ENCODE measurements at places on chromosomes 16 and 17. TPM values are rescaled to one million over a fixed set of nuclear protein-coding genes. Genes with fewer than 3 reads are reported as not detected.
A peak's percentile ranks its signal among the peaks of the same experiment; 100 is the strongest.

CLEC18A gene
- 1.5 TPM for total RNA-seq

DNA sequence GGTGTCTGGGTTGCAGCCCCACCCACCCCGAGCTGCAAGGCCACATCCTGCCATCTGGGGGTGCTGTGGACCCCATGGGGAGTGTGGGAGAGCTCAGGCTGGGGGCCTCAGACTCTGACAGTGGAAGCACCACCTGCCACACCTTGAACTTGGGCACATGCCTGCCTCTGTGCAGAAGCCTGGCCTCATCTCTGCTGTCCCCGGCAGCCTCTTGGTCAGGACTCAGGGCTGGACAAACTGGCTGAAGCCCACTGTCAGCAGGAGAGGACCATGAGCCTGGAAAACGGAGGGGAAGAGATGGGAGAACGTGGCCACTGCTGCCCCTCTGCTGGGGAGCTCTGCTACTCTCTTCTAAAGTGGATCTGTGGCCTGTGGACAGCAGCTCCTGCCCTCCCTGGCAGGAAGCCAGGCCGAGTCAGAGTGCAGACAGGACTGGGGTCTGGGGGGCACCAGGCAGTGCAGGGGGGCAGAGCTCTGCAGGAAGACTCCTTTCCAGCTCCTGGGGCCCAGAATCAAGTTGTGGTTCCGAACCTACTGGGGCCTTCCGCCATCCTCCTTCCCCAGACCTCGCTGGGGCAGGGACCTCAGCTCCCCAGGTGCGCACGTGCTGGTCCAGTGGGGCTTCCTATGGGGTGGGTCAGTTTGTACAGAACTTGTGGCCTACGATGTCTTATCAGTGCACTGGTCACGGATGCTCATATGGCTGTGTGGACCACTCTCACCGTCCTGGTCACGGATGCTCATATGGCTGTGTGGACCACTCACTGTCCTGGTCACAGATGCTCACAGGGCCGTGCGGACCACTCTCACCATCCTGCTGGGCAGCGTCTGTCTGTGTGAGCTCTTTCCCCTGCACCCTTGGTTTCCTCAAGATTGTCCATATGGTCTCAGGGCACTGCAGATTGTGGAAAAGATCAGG is 207.7 kb downstream of the LAT start:
- no peaks in the 10 kb centered on the region for H3K36me3 ChIP-seq
- no peaks in the 10 kb centered on the region for H3K4me1 ChIP-seq
- no peaks in the 10 kb centered on the region for H3K27me3 ChIP-seq
- no peak overlapping the region for H3K4me3 ChIP-seq
- H3K27ac ChIP-seq = no peak overlapping the region

DNA sequence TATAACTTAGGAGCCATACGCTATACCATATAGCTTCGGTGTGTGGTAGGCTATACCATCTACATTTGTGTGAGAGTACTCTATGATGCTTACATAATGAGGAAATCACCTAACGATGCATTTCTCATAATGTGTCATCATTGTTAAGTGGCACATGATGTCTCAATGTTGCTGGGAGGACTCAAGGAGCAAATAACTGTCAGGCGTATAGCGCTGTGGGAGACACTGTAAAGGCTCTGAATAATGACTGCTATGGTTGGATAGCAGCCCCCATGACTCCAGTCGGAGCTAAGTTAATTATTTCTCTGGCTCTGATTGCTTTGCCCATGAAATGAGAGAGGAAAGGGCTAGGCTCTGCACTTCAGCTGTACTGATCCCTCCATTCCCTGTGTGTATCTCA is 197.2 kb downstream of the RGS9 start:
- no peaks in the 10 kb centered on the region for H3K36me3 ChIP-seq
- H3K27me3 ChIP-seq = no peaks in the 10 kb centered on the region
- H3K4me1 ChIP-seq = no peaks in the 10 kb centered on the region
- H3K4me3 ChIP-seq = no peak overlapping the region
- no peak for DNase-seq
- H3K27ac ChIP-seq = no peak overlapping the region

- H3K4me1 ChIP-seq = peaks cover 4% of the 10 kb centered on the region
- peak overlapping the region; percentile 90 for H3K27ac ChIP-seq
Observed at GRCh38 chr17:29569245-29569950, 897 bp downstream of the TP53I13 start.

PRR29 gene
- 0.09 TPM for total RNA-seq

TLCD1 gene
- 5.3 TPM for total RNA-seq

- H3K4me3 ChIP-seq = no peak overlapping the region
- H3K27me3 ChIP-seq = no peaks in the 10 kb centered on the region
- no peaks in the 10 kb centered on the region for H3K36me3 ChIP-seq
- no peaks in the 10 kb centered on the region for H3K4me1 ChIP-seq
- DNase-seq = no peak
Observed at GRCh38 chr16:52512297-52512987, 34.5 kb downstream of the TOX3 start.

KRT40 gene
- not detected for total RNA-seq

DNA sequence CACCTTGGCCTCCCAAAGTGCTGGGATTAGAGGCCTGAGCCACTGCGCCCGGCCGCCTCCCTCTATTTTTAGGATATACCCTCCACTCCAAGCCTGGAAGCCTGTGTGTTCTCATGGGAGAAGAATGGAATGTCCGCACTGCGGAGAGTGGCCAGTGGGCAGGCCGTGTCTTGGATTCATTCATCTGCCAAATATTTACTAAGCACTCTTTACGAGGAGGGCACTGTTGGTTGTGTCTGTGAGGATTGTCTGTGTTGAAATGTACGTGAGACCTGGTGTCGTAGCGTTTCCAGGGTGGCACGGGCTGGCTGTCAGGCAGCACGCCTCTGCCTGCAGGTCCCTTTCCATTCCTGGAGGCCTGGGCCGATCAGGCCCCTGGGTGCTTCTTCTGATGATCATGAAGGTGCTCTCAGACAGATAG is 19.2 kb downstream of the PGS1 start:
- peak; percentile 48 for DNase-seq
- peaks cover 11% of the 10 kb centered on the region for H3K4me1 ChIP-seq
- no peak overlapping the region for H3K4me3 ChIP-seq

CMTM2 gene
- not detected for total RNA-seq

ZNF771 gene
- total RNA-seq = 32.3 TPM

GRCh38 chr17:61302953-61303816 is 96.5 kb upstream of the TBX2 start:
- H3K4me1 ChIP-seq = no peaks in the 10 kb centered on the region
- H3K27me3 ChIP-seq = no peaks in the 10 kb centered on the region
- peak overlapping the region; percentile 8 for H3K27ac ChIP-seq
- DNase-seq = no peak
- no peaks in the 10 kb centered on the region for H3K36me3 ChIP-seq

DNA sequence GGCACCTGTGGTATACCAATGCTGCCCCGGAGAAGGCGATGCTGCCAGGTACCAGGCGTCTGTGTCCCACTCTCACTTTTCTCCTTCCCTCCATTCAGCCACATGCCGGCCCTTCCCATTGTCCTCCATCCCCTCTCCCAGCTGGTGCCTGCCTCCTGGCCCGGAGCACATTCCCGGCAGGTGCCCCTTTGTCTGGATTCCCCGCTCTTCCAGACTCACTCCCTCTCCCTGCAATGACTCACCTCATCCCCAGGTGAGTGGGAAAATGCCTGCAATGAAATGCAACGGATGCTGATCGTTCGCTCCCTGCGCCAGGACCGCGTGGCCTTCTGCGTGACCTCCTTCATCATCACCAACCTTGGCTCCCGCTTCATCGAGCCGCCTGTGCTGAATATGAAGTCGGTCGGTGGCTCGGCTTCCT is 10.4 kb upstream of the KDM6B start:
- no peaks in the 10 kb centered on the region for H3K27me3 ChIP-seq
- H3K27ac ChIP-seq = no peak overlapping the region
- H3K36me3 ChIP-seq = no peaks in the 10 kb centered on the region
- no peak overlapping the region for H3K4me3 ChIP-seq
- no peak for DNase-seq
- H3K4me1 ChIP-seq = no peaks in the 10 kb centered on the region

GRCh38 chr17:65156185-65156834 is 19.1 kb downstream of the RGS9 start:
- no peaks in the 10 kb centered on the region for H3K36me3 ChIP-seq
- no peaks in the 10 kb centered on the region for H3K4me1 ChIP-seq
- no peak overlapping the region for H3K4me3 ChIP-seq
- no peak overlapping the region for H3K27ac ChIP-seq

DNA sequence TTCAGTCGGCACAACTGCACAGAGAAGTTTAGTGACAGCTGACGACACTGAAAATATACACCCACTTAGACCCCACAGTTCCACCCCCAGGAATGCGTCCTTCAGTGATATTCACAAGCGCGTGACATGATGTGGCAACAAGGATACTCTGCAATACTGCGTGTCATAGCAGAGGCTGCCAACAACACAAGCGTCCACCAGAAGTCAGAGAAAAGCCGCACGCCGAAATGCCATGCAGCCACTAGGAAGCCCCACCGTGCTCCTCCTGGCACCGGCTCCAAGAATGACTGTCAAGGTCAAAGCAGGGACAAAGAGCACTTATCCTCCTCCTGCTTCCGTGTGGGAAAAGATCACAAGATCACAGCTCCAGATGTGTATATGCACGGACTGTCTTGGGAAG is 3.5 kb downstream of the ATP2A3 start:
- no peak overlapping the region for H3K4me3 ChIP-seq
- H3K4me1 ChIP-seq = peaks cover 10% of the 10 kb centered on the region
- no peaks in the 10 kb centered on the region for H3K27me3 ChIP-seq
- no peak for DNase-seq

- H3K36me3 ChIP-seq = no peaks in the 10 kb centered on the region
- H3K27ac ChIP-seq = no peak overlapping the region
- no peaks in the 10 kb centered on the region for H3K4me1 ChIP-seq
- H3K4me3 ChIP-seq = no peak overlapping the region
- H3K27me3 ChIP-seq = no peaks in the 10 kb centered on the region
- no peak for DNase-seq
Observed at GRCh38 chr17:20613905-20614304, 34.4 kb downstream of the CDRT15L2 start.

- no peaks in the 10 kb centered on the region for H3K27me3 ChIP-seq
- no peak overlapping the region for H3K4me3 ChIP-seq
- peaks cover 62% of the 10 kb centered on the region for H3K4me1 ChIP-seq
- no peaks in the 10 kb centered on the region for H3K36me3 ChIP-seq
- DNase-seq = no peak
Observed at GRCh38 chr17:59368218-59368857, 36.9 kb downstream of the YPEL2 start.

GRCh38 chr16:87457709-87458423 is 35.0 kb downstream of the ZCCHC14 start:
- peaks cover 3% of the 10 kb centered on the region for H3K4me1 ChIP-seq
- H3K4me3 ChIP-seq = no peak overlapping the region
- no peaks in the 10 kb centered on the region for H3K36me3 ChIP-seq
- DNase-seq = no peak

GRCh38 chr16:4325253-4325758 is 9.4 kb downstream of the GLIS2 start:
- H3K27me3 ChIP-seq = no peaks in the 10 kb centered on the region
- H3K27ac ChIP-seq = peak overlapping the region; percentile 75
- H3K36me3 ChIP-seq = no peaks in the 10 kb centered on the region
- H3K4me3 ChIP-seq = no peak overlapping the region
- no peak for DNase-seq

- no peak for DNase-seq
- no peaks in the 10 kb centered on the region for H3K4me1 ChIP-seq
- H3K4me3 ChIP-seq = no peak overlapping the region
- no peaks in the 10 kb centered on the region for H3K27me3 ChIP-seq
- H3K36me3 ChIP-seq = no peaks in the 10 kb centered on the region
Observed at GRCh38 chr17:59777033-59777432, 69.6 kb downstream of the VMP1 start.

DNA sequence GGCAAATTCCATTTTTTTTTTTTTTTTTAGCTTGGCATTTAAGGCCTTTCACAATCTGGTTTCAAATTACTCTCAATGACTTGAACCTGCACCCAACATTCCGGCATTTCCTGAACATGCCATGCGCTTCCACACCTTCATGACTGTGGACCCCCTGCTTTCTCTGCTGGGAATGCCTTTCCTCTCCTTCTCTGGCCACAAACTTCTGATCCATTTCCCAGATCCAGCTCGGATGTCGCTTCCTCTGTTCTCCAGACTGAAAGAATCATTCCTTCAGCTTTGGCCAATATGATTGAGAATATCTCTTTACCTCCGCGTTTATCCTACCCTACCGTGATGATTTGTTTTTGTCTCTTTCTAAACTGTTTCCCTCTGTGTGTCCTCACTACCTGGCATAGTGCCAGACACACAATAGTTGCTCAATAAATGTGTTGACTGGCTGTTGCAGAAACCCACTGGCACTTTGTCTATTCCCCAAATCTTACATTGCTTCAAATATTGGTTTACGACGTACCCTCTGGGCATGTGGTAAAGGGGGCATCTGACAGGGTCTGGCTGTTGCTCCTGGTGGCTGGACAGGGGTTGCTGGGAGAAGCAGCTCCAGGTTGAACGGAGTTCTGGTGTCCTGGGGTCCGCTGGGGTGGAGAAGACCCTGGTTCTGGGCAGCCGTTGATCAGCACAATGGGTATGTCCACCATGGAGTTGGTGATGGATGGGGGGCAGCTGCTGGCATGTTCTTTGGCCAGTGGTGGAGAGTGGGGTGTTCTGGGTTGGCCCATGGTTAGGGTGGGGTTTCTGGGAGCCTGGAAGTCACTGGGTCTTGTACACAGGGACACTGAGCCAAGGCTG is 14.7 kb downstream of the TNS4 start:
- H3K4me3 ChIP-seq = no peak overlapping the region
- DNase-seq = no peak
- no peaks in the 10 kb centered on the region for H3K36me3 ChIP-seq
- peaks cover 11% of the 10 kb centered on the region for H3K4me1 ChIP-seq
- H3K27me3 ChIP-seq = no peaks in the 10 kb centered on the region

- H3K4me3 ChIP-seq = no peak overlapping the region
- no peak overlapping the region for H3K27ac ChIP-seq
- H3K27me3 ChIP-seq = no peaks in the 10 kb centered on the region
- no peaks in the 10 kb centered on the region for H3K4me1 ChIP-seq
- H3K36me3 ChIP-seq = no peaks in the 10 kb centered on the region
Observed at GRCh38 chr16:88472069-88472468, 19.0 kb downstream of the ZFPM1 start.

GRCh38 chr17:38532451-38532850 is 73.3 kb downstream of the SRCIN1 start:
- peaks cover 8% of the 10 kb centered on the region for H3K27me3 ChIP-seq
- no peaks in the 10 kb centered on the region for H3K36me3 ChIP-seq
- no peaks in the 10 kb centered on the region for H3K4me1 ChIP-seq
- H3K27ac ChIP-seq = no peak overlapping the region
